Gastroesophageal sphincter (tissue), 4 donors: ENCODE measurements at places on chromosomes 1 and 21.

DNA sequence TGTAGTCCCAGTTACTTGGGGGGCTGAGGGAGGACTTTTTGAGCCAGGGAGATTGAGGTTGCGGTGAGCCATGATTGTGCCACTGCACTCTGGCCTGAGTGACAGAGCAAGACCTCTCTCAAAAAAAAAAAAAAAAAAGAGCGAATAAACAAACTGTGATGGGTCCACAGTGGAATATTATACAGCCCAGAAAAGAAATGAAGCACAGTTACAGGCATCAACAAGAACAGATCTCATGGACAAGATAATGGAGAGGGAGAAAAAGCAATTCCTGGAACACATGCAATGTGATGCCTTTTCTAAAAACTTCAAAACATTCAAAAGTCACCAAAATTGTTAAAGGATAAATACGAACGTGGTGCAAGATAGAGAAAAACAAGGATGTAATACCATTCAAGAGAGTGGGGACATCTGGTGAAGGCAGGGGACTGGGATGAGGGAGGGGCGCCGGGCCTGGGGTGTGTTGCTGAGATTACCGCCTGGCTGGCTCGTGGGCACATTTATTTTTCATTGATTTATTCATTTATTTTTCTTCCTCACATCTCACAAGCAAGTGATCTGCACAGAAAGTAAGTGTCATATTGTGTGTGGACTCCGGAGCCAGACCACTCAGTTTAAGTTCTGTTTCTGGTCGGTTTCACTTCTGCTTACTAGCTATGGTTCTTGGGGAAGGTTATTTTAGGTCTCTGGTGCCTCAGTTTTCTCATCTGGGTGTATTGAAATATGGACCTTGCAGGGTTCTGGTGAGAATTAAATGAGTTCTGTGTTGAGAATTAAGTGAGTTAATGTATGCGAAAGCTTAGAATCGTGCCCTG lies 30.1 kb downstream of the ABCG1 start:
- ATAC-seq, result no peak

GRCh38 chr1:29718791-29719190 lies 482.5 kb downstream of the PTPRU start:
- ATAC-seq, result no peak

- ATAC-seq, result peak; percentile 88
These were observed 43.8 kb downstream of the SLC44A3 start for GRCh38 chr1:94863919-94864318.

GRCh38 chr1:230230948-230231773 lies 164.1 kb downstream of the GALNT2 start:
- ATAC-seq, result no peak

GRCh38 chr1:70978623-70979022 lies 69.0 kb downstream of the PTGER3 start:
- no peak for ATAC-seq

- ATAC-seq, result peak; percentile 71
These were observed 14.6 kb upstream of the SPSB1 start for GRCh38 chr1:9278116-9278515.

DNA sequence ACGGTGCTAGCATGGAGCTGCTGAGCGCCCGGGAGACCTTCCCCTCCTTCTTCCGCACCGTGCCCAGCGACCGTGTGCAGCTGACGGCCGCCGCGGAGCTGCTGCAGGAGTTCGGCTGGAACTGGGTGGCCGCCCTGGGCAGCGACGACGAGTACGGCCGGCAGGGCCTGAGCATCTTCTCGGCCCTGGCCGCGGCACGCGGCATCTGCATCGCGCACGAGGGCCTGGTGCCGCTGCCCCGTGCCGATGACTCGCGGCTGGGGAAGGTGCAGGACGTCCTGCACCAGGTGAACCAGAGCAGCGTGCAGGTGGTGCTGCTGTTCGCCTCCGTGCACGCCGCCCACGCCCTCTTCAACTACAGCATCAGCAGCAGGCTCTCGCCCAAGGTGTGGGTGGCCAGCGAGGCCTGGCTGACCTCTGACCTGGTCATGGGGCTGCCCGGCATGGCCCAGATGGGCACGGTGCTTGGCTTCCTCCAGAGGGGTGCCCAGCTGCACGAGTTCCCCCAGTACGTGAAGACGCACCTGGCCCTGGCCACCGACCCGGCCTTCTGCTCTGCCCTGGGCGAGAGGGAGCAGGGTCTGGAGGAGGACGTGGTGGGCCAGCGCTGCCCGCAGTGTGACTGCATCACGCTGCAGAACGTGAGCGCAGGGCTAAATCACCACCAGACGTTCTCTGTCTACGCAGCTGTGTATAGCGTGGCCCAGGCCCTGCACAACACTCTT lies 1.1 kb downstream of the TAS1R3 start:
- ATAC-seq, result no peak
